NCI-H2081 (cell line): ENCODE measurements at places on chromosomes 3 and 15.

DNA sequence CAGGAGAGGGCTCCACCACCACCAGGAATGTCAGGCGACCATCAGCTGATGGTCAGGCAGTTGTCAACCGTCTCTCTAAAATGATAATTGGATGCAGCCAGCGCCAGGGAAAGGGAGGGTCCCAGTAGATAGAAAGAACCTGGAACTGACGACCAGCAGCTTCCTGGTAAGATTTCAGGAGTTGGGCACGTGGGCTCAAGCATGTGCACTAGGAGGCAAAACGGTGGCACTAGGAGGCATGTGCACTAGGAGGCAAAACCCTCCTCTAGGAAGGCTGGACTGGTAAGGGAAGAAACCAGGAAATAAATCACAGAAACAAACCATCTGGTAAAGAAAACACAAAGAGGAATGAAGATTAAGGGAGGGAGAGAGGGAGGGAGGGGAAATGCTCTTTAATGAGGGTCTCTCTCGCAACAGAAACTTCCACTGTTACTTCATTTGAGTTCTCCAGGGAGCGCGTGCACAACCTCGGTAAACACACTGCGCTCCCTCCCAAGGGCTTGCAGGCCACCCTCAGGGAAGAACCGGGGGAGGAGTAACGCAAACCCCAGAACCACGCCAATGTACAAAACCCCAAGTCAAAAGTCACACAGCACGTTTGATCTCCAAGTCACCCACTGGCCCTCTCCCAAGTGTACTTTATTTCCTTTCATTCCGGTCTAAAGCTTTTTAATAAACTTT, 116.7 kb downstream of the XXYLT1 start:
- DNase-seq, result no peak

DNA sequence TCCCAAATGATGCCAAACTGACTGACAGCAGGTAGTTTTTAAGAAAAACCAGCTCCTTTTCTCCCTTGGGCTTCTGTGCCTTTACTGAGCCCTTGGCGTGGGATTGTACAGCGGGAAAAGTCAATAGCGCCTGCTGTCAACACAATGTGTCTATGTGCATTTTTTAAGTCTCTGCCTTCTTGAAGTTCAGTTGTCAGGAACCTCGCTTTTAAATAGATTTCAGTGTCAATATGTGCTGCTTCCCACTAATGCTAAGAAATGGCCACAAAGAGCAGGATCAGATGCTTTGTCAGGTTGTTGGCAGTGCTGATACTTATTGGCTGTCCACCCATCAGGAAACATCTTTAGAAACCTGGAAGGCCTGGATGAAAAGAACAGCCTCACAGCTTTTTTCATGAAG, 424.4 kb downstream of the C3orf38 start:
- no peak for DNase-seq

- DNase-seq, result no peak
Measured at GRCh38 chr15:78492872-78493271, 14.5 kb upstream of the HYKK start.

DNA sequence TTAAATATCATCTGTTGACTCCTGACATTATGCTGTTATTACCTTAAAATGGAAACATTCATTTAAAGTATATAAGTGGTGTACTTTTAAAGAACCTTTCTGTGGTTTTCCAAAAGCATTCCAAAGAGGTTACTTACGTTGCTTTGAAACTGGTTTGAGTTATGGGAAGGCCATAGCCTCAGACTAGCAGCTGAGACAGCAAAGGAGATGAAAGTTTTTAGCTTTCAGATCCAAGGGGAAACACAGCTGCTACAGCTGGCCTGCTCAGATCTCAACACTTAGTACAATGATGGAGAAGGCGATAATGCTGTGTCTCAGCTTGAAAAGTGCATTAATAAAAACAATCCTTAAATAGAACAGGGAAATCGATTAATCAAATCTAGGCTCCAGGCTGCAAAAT, 921.1 kb downstream of the ROBO1 start:
- DNase-seq, result no peak

GRCh38 chr3:196189566-196190347, 21.4 kb downstream of the ZDHHC19 start:
- no peak for DNase-seq

DNA sequence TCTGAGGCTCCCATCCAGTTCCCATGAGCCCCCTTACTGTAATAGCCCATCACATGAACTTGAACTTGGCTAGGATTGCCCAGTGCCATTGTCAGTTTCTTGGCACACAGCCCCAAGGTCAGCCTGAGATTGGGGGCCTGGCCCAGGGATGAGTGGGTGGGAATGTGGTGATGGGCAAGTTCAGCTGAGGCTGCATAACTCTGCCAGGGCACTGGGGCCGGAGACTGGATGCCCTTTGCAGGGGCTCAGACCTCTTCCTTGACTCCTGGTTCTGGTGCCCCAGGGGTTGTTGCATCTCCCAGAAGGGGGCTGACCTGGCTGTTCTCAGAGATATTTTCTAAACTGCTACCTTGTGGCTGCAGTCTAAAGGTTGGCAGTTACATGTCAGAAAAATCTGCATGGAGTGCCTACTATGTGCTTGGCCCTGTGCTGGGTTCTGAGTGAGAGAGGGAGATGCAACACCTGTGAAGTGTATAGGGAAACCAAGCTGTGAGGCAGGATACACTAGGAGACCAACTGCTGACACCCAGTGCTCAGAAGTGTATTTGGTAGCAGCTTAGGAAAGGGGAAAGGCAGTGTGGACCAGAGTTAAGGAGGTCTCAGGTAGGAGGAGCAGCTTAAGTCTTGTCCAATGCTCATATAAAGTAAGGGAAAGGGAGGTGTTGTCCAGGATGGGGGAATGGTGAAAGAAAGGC, 74.8 kb upstream of the PRR23C start:
- no peak for DNase-seq

GRCh38 chr3:193757457-193757856, 164.4 kb downstream of the OPA1 start:
- DNase-seq, result no peak

GRCh38 chr15:78232951-78233350, 1.4 kb downstream of the ACSBG1 start:
- DNase-seq, result no peak

DNA sequence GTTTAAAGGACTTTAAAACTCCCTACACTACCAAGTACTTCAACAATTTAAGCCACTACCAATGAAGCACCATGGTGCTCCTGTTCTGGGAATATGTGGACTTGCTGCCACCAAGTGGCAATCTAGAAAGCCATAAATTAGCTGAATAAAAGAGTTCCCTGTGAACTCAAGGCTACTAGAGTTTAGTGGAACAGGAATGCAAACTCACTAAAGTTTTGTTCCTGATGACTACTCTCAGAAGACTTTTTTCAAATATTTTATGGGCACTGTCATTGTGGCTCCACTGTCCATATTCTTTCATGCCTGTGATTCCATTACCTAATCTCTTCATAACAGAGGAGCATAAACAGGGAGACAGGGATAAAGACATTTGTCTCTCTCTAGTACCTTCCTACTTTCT, 63.9 kb downstream of the TMCC1 start:
- peak; percentile 63 for DNase-seq

GRCh38 chr15:60323322-60323721, 74.5 kb downstream of the ANXA2 start:
- DNase-seq, result no peak

- DNase-seq, result no peak
Measured at GRCh38 chr15:48076454-48076853, 44.3 kb upstream of the SLC24A5 start.

GRCh38 chr3:59660852-59661625, 611.2 kb upstream of the CFAP20DC start:
- peak; percentile 88 for DNase-seq

- no peak for DNase-seq
Measured at GRCh38 chr3:147404000-147404799, 2.1 kb downstream of the ZIC4 start.

DNA sequence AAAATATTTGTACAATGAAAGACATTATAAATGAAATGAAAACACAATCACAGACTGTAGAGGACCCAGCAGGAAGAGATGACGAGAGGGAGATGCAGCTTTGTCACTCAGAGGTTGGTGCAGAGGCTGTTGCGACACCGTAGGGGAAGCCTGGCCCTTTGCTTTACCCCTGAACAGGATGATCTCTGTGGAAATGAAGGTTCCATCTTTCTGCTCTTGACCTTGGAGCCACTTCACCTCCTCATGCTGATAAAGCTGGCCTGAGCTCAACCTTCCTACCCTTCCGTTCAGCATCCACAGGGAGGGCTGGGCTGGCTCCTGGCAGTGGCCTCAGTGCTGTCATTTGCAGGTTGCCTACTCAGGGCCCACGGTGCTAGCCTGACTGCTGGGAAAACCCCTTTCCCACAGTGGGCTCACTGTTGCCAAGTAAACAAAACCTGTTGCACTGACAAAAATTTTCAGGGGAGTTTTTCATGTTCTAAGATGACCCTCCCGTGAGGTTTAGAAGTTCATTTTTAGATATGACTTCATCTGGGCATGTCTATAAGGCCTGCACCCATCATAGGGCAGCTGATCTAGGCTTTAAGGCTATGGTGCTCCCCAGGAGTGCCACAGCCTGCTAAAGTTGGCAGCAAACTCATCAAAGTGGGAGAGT, 3.0 kb upstream of the CD80 start:
- DNase-seq, result no peak

- no peak for DNase-seq
Measured at GRCh38 chr3:99950921-99951320, 133.3 kb downstream of the CMSS1 start.

GRCh38 chr3:1462371-1462770, 369.5 kb downstream of the CNTN6 start:
- DNase-seq, result no peak

GRCh38 chr3:194198938-194199337, 63.0 kb downstream of the HES1 start:
- no peak for DNase-seq

DNA sequence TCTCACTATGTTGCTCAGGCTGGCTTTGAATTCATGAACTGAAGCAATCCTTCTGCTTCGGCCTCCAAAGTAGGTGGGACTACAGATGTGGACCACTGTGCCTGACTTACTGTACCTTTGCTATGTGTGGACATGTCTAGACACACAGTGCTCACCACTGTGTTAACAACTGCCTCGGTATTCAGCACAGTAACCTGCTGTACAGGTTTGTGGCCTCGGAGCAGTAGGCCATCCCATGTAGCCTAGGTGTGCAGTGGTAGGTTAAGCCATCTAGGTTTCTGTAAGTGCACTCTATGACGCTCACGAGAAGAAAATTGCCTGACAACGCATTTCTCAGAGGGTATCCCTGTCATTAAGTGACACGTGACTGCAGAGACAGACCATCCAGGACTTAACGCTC, 70.3 kb downstream of the TAMM41 start:
- DNase-seq, result no peak

GRCh38 chr3:178255315-178255714, 280.9 kb upstream of the KCNMB2 start:
- no peak for DNase-seq

GRCh38 chr3:50347187-50347813, 1.8 kb upstream of the ZMYND10 start:
- peak; percentile 62 for DNase-seq

- no peak for DNase-seq
Measured at GRCh38 chr15:51759557-51760070, 8.2 kb downstream of the TMOD2 start.

GRCh38 chr15:28107111-28107903, 8.2 kb upstream of the OCA2 start:
- no peak for DNase-seq

- no peak for DNase-seq
Measured at GRCh38 chr3:196563721-196564225, 4.6 kb downstream of the WDR53 start.

- DNase-seq, result no peak
Measured at GRCh38 chr3:11014253-11014652, 21.7 kb downstream of the SLC6A1 start.

DNA sequence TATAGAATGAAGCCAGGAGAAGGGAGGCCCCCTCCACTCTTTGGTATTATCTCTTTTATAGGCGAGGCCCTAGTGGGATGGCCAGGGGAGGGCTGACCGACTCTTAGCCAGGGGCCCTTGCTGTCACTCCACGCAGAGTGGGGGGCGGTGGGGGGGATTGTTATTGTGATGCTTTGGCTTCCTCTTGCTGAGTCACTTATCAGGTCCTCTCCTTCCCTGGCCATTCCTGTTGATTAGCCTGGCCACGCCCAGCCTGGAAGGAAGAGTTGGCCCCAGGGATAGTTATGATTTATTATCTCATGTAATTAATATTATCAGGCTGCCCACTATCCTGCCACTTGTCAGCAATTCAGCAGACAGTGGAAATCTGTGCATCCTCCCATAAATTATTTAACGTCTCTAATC, 25.5 kb upstream of the SKOR1 start:
- no peak for DNase-seq

- DNase-seq, result no peak
Measured at GRCh38 chr15:38367476-38367875, 86.5 kb upstream of the FAM98B start.

- DNase-seq, result peak; percentile 57
Measured at GRCh38 chr3:97940034-97940433, 32.2 kb downstream of the RIOX2 start.

DNA sequence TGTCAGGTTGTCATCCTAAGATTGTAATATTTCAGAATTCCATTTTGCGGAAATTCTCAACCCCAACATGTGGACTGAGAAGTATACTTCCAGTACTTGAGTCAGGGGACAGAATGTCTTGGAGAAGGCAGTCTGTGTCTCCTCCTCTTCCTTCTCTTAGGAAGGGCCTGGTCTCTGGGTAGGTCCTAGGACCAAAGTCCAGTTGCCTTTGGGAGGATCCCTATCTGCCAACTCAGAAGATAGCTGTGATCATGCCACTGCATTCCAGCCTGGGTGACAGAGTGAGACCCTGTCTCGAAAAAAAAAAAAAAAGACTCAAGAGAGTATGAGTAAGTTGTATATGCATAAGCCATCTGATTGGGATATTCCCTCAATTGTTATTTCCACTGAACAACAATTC, 23.9 kb upstream of the FAM3D start:
- DNase-seq, result no peak

DNA sequence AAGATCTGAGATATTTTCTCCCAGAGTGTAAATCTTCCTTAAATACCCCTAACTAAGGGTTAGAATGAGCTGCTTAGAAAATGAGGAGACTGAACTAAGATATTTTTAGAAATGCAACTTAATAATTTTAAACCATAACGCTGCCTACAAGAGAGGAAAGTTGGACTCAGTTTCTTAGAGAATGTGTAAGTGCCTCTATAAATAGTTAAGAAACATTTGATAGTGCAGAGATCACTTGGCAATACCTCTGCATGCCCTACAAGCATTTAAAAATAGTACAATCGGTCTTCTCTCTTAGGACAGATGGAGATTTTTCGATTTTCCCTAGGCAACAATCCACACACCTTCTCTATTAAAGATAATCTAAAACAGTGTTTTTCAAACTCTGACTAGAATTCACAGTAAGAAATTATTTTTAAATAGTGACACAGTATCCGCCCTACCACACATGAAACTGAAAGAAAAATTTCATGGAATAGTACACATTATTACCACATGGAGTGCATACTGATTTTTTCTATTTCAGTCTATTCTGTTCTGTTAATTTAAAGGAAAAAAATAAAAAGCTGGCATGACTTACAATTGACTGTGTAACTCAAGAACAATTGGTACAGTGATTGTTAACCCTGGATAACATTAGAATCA, 83.2 kb downstream of the GADL1 start:
- no peak for DNase-seq
